ENCODE measurements at places on chromosomes 1 and 21. TPM values are rescaled to one million over a fixed set of nuclear protein-coding genes. Genes with fewer than 3 reads are reported as not detected.
A peak's percentile ranks its signal among the peaks of the same experiment; 100 is the strongest.

GRCh38 chr1:162951553-162952315, 90.8 kb upstream of the CCDC190 start:
- no peak for DNase-seq

DNA sequence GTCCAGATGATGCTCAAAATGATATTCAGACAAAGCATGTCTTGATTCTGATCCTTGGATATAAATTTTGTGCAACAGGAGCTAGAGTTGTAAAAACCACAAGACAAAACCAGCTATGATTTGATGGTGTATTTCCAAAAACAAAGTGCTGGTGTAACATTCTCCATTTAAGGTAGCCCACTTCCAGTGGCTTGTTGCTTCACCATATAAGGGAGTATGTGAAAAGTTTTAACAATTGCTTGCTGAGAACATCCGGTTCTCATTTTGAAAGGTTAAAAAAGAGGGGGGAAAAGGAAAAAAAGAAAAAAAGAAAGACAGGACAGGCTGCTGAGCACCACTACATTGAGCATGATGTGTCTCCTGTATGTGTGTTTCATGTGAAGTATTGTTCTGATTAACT, 123.6 kb downstream of the MACF1 start:
- DNase-seq, result no peak

DNA sequence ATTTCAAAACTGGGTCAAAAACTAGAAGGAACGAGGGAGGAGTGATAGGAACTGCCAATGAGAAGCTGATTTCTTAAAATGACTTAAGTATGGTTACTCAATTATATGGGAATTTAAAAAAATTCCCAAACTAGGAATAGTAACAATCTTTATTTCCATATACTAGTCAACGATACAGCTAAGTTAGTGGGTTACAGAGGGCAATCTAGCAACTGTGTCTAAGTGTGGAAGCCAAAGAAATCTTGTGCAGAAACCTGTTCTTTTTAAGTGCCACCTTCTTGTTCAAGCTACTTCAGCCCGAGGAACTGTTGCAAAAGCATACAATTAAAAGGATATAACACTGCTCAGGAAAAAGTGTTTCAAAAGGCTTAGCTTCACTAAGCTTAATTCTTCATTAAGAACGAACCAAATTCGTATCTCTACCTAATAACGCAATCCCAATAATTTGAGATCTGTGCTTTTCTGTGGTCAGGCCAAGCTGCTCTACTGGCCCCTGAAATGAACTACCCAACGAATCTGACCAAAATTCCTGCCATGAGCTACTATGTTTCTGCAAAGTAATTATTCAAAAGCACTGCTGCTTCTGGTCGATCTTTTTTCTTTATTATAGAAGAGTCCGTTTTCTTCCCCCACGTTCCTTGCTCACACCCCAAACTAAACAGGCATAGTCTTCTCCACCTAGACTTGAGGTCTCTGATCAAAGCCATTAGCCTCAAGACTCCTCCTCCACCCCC, 1.8 kb downstream of the USP24 start:
- no peak for DNase-seq

DNA sequence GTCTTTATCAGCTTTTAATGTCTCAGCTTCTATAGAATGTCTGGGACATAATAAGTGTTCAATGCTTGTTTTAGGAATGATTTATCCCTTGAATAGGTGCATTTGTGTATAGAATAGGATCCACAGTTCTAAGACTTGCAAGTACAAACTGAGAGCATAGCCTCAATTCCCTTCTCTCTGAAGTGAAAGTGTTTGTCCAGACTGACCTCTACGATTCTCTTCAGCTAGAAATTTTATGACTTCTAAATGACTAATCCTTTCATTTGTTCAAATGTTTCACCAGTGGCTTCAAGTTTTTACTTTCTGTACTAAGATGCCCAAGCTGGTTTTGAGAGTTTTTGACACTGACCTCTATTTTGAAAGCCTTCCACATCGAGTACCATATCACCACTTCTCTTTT, 608.2 kb upstream of the ADGRL4 start:
- DNase-seq, result no peak

Gene TNFSF4
- total RNA-seq, result 3.0 TPM

Gene SYNC
- total RNA-seq, result 27.4 TPM

GRCh38 chr1:230641346-230641745, 935 bp upstream of the COG2 start:
- DNase-seq, result no peak

- no peak for DNase-seq
Observed at GRCh38 chr1:154840269-154841176, 29.6 kb downstream of the KCNN3 start.

DNA sequence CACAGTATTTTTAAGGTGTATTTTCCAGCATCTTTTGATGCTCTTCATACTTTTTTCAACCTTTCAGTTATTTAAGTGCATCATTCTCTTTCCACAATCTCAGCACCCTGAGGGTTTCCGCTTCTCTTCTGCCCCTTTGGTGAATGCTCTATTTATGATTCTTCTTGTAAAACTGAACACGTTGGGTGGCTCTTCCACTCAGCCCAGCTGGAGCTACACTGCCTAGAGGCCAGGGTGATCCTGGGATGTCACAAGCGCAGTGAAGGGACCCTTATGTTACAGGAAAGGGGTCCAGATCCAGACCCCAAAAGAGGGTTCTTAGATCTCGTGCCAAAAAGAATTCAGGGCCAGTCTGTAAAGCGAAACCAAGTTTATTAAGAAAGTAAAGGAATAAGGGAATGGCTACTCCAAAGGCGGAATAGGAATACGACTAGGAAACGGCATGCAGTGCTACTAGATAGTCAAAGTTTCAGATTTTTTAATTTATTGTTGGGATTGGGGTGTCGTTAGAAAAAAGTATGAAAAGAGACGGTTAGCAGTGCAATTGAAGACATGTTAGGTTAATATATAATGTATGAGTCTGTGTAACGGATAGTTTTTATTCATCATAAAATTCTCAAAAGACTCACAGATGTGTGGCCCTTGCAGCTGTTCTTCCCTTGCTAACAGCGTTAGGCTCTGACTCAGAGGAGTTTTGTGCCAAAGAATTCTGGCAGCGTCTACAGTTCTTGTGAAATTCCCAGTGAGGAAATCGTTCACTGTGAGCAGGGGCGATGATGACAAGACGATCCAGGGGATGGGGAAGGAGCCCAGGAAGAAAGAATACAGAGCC, 14.4 kb upstream of the ERVH48-1 start:
- DNase-seq, result peak; percentile 39

Gene CHD5
- total RNA-seq, result 0.19 TPM

DNA sequence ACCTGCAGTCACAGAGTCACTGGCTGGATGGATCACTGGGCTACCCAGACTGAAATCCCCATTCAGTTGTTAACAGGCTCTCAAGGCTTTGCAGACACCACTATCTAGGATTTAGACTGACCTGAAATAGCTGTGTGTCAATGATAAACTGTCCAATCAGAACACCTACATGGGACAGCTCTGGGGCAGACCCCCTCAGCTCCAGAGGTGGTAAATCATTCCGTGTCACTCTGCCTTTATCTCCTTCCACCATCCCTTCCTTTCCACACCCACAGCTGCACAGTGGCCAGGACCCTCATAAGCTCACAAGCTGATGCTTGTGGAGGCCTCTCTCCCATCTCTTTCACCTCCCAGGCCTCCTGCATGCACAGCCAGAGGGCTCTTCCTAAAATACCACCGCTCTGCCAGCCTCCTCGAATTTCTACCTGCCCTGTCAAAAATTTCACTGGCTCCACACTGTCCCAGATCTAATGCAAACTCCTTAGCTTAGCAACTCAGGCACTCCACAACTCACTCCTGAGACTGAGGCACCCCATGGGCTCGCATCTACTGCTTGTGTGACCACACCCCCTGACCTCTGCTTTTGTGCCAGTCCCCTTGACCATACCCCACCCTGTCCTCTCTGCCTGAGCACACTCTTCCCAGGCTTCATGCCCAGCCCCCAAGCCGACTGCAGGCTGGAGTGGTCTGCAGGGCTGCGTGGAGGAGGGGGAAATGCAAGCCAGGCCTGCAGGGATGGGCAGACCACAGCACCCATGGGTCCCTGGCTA, 5.8 kb downstream of the CAPZB start:
- DNase-seq, result no peak

Measured in omental fat pad (tissue), 4 donors.